ENCODE measurements at places on chromosomes 4 and X.

- DNase-seq = no peak
Measured at GRCh38 chrX:2517055-2517454, 16.3 kb upstream of the DHRSX start.

DNA sequence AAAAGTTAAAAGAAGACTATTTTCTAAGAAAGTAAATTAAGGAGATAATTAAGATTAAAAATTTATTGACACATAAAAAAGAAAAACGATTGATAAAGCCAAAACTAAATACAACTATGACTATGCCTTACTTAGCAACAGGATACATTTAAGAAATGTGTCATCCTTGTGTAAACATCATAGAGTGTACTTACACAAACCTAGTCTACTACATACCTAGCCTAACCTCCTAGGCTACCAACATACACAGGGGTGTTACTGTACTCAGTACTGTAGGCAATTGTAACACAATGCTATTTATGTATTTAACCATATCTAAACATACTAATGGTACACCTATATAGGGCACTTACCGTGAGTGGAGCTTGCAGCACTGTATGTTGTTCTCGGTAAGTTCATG is 108.3 kb downstream of the ANXA10 start:
- no peak for DNase-seq

GRCh38 chr4:108466936-108467902 is 153.2 kb upstream of the RPL34 start:
- DNase-seq = no peak

DNA sequence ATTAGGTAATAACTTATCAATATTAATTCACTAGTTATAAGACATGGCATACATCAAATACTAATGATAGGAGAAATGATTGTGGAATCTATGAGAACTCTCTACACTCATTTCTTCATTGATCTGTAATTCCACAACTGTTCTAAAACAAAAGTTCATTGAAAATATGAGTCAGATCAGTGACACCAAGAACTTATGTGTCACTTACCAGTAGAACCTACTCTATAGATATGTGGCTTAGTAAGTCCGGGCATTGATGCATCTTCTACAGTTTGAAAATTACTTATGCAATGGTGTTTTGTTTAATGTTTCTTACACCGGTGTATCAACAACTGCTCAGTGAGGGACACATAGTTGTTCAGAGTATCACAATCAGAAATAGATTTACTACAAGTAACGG is 520.3 kb downstream of the ARAP2 start:
- DNase-seq = no peak

DNA sequence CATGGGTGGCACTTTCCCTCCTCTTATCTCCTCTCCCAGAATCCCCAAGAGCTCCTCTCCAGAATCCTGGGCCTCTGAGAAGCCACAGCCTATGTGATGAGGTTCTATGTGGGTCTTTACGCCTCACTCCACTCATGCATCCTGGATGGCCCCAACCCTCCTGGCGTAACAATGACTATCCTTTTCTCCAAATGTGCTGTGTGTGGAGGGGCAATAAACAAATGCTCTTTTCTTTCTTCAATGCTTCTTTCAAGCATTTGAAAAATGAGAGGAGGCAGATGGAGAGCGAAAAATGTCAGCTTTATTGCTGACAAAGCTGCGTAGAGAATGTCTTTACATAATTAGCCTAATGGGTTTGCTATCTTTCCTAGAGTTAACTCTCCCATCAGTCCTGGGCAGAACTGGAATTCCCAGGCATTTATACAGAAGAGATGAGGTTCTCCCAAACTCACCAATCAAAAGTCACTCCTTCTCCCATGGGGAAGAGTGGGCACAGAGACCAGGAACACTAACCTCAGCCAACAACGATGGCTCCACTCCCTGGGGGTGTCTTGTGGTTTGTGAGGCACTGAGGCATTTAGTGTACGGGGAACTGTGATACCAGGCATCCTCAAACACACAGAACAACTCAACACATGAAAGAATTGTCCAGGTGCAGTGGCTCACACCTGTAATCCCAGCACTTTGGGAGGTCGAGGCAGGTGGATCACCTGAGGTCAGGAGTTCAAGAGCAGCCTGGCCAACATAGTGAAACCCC is 118.9 kb upstream of the SLC34A2 start:
- DNase-seq = no peak

GRCh38 chrX:153692611-153693156 is 5.0 kb downstream of the SLC6A8 start:
- no peak for DNase-seq

DNA sequence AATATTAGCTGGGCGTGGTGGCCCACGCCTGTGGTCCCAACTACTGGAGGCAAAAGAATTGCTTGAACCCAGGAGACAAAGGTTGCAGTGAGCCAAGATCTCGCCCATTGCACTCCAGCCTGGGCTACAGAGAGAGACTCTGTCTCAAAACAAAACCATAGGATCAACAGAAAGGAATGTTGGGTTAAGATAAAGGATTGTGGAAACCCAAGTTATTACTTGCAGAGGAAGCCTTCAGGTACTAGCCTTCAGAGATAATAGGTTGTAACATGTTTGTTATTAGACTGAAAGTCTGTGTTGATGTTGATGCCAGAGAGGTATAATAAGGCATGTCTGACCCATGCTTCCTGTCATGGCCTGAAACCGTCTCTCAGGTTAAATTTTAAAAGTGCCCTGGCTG is 16.9 kb downstream of the SSX5 start:
- DNase-seq = no peak

DNA sequence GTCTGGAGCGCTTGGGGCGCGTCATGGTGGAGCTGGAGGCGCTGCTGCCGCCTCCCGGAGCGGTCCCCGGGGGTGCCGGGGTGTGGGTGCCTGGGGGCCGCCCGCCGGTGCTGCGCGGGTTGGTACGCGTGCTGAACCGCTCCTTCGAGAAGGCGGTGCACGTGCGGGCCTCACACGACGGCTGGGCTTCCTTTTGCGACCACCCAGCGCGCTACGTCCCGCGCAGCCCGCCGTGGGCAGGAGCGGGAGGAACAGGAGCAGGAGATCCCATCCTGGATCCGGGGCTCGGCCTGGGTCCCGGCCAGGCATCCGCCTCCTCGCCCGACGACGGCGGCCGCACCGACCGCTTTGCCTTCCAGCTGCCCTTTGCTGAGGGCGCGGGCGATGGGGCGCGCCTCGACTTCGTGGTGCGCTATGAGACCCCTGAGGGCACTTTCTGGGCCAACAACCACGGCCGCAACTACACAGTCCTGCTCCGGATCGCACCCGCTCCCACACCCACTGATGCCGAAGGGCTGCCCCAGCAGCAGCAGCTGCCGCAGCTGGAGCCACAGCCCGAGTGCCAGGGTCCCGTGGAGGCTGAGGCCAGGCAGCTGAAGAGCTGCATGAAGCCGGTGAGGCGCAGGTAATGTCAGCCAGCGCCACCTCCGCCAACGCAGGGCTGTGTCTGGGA is 792 bp downstream of the PPP1R3F start:
- no peak for DNase-seq

DNA sequence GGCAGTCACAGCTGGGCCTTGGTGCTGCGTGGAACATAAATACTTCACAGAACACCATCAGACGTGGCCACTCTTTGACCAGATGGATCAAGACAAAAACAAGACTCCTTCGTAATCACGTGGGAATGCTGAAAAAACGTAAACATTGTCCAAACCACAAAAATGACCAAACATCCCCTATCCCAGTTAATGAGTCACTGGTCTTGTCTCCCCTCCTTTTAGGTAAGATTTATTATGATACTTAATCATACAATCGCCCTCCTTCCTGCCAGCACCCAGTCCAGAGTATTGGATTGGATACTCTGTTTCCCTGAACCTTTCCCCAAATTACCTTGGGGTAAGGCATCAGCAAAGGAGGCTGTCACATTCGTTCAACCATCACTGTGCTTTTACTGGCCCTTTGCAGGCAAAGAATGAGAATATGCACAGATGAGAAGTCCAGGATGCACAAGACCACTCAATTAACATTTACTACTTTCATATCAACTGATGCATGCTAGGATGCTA is 601 bp upstream of the TCEANC start:
- no peak for DNase-seq

- DNase-seq = no peak
Measured at GRCh38 chr4:79429113-79429903, 21.3 kb upstream of the GK2 start.

DNA sequence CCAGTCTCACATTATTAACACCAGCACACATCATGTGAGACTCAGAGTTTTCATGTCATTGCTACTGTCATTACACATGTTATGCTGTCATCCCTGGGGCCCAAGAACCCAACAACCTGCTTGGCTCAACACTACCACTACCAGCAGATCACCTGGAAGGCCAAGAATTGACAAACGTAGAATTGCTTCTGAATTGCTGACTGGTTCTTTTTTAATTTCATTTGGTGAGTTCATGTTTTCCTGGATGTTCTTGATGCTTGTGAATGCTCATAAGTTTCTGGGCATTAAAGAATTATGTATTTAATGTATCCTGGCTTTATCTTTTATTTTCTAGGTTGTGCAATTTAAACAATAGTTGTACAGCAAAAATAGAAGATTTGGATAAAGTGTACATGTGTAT is 40.2 kb downstream of the ACTRT1 start:
- DNase-seq = no peak

GRCh38 chrX:30248854-30249253 is 1.9 kb downstream of the MAGEB1 start:
- no peak for DNase-seq

GRCh38 chrX:65781845-65782244 is 114.4 kb downstream of the MSN start:
- no peak for DNase-seq

- no peak for DNase-seq
Measured at GRCh38 chrX:19392078-19392477, 48.4 kb downstream of the PDHA1 start.

GRCh38 chr4:163736876-163737275 is 242.4 kb downstream of the TMA16 start:
- DNase-seq = no peak

DNA sequence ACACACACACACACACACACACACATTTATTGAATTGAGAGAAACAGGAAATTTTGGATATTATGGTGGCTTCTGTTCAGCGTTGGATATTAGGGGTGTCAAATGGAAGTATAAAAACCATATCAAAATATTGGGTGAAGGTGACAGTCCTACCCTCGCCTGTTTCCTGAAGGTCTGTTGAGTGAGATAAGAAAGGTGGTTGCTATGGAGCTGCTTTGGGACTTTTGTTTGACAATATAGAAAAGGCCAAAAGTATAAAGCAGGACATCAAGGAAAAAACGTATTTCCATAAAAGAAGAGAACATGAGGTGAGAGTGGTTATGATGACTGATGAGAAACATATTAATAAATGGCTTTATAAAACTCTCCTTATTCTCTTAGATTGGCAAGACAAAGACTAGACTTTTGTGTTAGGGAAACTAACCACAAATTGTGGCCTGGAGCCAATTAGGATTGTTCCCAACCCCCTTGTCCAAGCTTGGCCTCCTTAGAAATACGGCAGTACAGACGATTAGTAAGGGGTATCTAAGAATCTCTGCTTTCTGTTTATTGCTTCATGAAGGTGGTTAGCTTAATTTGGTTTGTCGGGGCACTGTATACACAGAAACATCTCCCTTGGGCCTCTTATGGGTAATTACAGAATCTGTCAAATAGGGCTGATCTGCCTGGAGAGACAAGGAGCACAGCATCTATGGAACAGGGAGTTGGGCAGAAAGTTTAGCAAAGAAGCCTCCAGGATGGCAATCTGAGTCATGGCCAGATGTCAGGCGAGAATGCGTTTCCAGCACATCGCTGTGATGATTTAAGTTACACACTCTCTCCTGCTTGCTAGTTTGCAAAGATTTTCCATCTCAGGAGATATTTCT is 198.0 kb downstream of the CBR4 start:
- no peak for DNase-seq

- DNase-seq = no peak
Measured at GRCh38 chr4:16916031-16916430, 17.6 kb upstream of the LDB2 start.

Data from Right ventricle myocardium inferior (tissue), 1 donor.